Naive B cell (primary cell): ENCODE measurements at places on chromosomes 4 and X.

DNA sequence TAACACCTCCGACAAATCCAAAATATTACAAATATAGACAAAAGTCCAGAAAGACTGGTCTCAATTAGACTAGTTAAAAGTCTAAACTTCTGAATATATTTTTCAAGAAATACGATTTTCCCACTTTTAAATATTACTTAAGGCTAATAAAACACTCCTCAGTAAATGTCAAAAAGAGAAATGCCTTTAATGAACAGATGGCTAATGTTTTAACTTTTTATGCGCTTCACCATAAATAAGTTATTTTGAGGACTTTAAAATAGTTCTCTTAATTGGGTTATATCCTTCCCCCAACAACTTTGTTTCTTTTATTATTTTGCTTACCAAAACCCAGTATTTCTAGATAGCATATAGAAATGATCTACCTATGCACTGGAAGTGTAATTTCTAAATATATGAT lies 201.4 kb downstream of the APBB2 start:
- DNase-seq = no peak

GRCh38 chr4:8414377-8414776 lies 26.1 kb downstream of the ACOX3 start:
- DNase-seq = no peak

GRCh38 chrX:30702736-30703135 lies 49.5 kb downstream of the GK start:
- DNase-seq = no peak

DNA sequence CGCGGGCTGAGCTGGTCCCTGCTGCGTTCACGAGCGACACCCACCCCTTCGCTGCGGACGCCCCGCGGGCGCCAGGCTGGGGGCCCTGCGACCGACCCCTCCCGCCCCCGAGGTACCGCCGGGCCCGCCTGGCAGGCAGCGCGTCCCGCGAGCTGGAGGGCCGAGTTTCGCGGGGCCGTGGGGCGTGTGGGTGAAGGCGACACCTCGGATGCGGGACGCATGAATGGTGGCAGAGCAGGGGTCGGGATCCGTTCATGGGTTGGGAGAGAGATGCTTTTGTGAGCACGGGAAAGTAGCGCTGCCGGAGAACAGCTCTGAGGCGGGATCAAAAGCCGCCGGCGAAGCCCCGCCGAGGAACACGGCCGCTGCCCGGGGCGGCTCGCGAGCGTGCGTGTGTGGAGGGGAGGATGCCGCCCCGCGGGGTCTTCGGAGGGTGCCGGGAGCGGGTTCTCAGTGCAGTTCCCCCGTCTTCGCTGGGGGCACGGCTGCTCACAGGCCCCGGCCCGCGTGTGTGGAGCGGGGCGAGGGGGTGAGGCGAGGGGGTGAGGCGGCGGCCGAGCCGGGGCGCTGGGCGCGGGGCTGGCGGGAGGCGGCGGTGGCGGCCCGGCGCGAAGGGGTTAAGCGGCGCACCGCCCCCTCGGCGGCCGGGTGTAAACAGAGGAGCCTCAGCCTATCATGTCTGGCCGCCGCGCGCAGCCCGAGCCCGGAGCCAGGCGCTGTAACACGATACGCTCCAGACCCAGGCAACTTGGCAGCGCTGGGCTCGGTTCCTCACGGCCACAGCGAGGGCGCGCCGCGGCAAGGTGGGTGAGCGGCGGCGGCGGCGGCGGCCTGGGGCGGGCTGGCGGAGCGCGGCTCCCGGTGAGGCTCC lies 205.3 kb downstream of the TENM3 start:
- peak; percentile 9 for DNase-seq

DNA sequence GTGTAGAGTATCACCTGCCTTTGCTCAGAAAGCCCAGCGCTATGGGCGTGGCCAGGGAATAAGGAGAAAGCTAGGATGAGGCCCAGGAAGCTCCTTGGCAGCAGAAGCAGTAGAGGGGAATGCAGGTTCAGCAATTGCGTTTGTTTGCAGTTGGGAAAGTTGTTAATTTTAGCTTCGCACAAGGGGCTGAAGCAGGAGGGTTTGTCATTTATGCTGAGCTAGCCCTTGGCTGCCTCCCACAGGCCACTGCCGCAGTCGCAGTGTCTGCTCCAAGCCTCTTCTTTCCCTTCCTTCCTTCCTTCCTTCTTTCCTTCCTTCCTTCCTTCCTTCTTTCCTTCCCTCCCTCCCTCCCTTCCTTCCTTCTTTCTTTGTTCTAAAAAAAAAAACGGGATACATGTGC lies 21.5 kb downstream of the FRMPD3 start:
- no peak for DNase-seq

DNA sequence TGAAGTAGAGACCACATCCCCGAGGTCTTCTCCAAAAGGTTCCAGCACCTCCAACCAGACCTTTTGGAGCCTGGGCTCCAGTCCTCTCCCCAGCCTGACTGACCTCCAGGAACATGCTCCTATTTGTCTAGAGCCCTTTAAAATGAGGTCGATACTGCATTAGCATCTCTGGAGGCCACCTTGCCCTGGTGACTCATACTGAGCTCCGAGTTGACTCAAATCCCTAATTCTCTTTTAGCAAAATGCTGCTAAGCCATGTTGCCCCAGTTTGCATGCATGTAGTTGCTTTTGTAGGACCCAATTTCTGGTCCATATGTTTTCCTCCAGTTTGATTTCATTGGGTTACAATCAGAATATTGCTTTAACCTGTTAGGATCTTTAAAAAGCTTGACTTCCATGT lies 43.5 kb upstream of the CITED1 start:
- DNase-seq = no peak

DNA sequence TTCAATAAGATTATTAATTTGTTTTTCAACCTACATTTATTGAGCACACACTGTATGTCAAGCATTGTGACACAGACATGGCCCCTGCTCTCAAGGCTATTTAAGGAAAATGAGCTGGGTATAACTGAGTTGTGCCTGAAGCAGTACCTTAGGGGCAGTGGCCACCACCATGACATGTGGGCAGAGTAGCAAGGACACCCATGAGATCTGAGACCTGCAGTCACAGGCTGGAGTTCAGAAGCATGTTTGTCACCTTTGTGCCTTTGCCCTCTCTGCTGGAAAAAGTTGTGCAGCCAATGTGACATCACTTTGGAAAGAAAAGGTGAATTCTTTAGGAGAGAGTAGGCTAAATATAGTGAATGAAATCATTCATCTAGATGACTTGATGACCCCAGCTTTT lies 501.3 kb downstream of the BCOR start:
- no peak for DNase-seq

- no peak for DNase-seq
Observed at GRCh38 chr4:138400066-138400465, 157.9 kb upstream of the SLC7A11 start.

DNA sequence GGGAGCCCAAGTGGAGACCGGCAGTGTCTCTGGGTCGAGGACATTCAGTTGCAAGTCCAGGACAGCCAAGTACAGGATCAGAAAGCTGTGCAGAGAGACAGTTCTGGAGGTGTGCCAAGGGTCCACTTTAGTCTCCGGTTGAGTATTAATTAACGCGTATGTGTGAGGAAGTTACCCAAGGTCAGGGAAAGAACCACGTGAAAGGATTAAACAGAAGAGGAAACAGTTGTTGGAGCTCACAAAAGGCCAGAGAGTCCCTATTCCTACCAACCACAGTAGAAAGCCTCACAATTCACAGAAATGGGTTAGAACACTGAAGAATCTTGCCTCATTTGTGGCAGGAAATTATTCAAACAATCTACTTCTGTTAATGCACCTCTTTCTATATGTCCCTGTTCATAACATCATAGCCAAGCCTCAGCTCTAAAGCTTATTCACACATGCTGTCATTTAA lies 17.9 kb upstream of the NSUN7 start:
- no peak for DNase-seq

DNA sequence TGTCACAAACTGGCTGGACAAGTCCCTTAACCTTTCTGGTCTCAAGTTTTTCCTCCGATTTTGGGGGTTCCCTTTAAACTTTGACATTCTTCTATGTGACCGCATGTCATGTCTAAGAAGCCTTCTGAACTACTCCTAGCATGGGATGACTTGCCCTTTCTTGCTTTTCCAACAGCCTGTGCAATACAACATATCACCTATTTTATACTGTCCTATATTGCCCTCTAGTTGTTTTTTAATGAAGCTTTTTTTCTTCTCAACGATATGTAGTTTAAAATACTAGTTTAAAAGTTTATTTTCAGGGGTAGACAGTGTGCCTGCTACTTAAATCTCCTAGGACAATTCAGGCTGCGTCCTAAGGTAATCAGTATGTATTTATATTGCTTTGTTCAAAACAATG lies 1.0 kb upstream of the IGBP1 start:
- DNase-seq = no peak

DNA sequence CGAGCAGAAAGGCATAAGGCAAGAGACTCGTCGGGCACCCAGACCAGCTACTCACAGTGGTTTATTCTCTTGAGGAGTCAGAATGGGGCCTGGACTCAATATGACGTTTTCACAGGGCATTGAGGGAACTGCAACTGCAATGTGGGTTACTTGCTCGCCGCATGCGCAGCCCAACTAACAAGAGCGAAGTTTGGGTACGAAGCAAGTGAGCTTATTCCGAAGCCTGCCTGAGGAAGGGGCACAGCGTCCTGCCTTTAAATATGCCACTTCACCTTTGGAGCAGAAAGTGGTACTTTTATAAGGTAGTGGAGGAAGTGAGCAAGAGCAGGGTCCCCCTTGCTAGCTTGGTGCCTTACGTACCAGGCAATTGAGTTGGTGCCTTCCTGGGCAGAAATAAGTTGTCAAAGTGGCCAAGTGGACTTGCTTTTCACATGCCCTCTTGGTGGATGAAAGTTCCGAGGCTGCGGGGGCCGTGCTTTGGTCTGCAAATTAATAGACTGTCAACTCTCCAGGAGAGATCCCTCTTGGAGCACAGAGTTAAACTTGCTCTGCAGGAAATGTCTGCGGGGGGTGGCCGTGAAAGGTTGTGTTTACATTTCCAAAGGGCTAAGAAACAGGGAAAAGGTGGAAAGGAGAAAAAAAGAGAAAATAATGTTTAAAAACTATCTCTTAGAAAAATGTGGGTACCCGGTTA lies 480.4 kb downstream of the TRIML1 start:
- DNase-seq = no peak

GRCh38 chr4:13782231-13782630 lies 154.7 kb upstream of the BOD1L1 start:
- DNase-seq = no peak

GRCh38 chr4:80333121-80333520 lies 2.4 kb upstream of the CFAP299 start:
- no peak for DNase-seq

GRCh38 chrX:108059801-108060200 lies 14.9 kb downstream of the VSIG1 start:
- DNase-seq = no peak

DNA sequence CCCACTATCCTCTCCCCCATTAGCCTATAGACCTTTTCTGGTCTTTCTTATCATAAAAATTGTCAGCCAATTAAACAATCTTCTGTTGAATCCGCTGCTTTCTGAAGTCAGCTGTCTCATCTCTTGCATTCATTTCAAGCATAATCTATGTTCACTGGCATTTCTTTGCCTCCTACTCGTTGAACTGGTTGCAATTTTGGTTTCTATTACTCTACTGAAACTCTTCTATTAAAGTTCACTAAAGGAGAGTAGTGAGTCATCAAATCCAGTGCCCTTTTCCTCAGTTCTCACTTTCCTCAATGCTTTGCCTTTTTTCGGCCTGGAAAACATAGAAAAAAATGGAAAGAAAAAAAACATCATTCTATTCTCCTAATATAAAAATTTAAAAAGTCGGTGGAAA lies 23.9 kb upstream of the CXCL13 start:
- DNase-seq = no peak

DNA sequence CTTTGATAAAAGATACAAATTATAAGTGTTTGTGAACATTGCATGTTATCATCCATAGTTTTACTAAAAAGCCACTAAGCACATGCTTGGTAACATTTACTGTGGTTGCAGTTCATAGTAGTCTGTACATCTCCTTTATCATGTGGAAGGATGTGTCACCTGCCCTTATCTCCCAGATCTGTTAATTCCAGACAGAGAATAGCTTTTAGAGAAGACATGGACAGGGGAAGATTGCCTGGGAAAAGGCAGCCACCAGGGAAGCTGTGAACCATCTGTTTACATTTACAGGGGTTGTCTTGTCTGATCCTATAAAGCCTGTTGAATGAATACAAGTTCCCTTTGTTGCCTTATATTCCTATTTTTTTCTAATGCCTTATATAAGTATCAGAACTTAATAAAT lies 396.0 kb downstream of the FAT4 start:
- DNase-seq = no peak

- no peak for DNase-seq
Observed at GRCh38 chr4:128322986-128323385, 35.4 kb upstream of the PGRMC2 start.

DNA sequence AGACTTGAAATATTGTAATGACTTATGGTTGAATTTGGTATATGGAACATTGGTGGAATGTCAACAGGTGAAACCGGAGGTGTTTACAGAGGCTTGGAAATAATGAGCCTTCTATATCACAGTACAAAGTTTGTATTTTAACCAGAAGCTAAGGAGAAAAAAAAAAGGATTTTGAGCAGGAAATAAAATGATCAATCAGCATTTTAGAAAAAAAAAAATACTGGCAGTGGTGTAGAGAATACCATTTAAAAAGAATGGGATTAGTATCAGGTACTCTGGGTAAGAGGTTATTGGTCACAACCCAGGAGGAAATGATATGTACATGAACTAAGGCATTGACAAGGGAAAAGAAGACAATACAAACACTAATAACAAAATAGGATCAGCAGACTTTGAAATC lies 587.1 kb upstream of the HTR2C start:
- DNase-seq = no peak

GRCh38 chr4:146916479-146917076 lies 29.1 kb downstream of the TTC29 start:
- DNase-seq = no peak

DNA sequence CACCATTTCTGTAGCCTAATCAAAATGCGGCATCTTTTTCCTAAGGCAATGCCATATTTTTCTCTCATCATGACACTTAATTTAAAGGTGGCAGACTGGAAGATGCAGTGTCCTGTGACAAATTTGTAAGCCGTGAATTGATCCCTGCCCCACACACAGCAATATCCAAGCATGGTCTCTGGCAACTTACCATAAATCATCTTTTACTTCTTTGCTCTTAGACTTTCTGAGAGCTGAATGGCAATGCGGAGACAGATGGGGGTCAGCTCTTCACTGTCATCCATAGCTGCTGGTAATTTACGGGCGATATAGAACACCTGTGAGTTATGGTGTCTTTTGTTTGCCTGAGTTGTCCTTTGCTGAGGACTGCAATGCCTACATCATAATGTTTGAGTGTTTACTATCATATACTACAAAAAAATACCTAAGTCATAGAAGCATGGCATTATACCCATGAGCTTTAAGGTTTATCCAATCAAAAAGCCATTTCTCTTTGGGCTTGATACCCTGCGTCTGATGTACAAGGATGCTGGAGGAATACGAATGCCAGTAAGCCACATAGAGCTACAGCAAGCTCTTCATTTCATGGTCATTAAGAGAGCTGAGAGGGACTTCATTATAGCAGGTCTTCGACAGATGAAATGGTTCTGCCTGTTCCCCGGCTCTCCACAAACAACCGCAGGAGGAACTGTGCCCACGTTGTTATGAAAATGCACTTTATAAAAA lies 148.1 kb downstream of the TRIML1 start:
- no peak for DNase-seq

GRCh38 chrX:53440101-53440500 lies 5.9 kb upstream of the HSD17B10 start:
- DNase-seq = no peak
